Muscle of arm (tissue), 14 donors: ENCODE measurements at places on chromosomes 5 and 9. TPM values are rescaled to one million over a fixed set of nuclear protein-coding genes. Genes with fewer than 3 reads are reported as not detected.

GRCh38 chr5:108953940-108954339, 206.2 kb downstream of the FER start:
- DNase-seq, result no peak

DNA sequence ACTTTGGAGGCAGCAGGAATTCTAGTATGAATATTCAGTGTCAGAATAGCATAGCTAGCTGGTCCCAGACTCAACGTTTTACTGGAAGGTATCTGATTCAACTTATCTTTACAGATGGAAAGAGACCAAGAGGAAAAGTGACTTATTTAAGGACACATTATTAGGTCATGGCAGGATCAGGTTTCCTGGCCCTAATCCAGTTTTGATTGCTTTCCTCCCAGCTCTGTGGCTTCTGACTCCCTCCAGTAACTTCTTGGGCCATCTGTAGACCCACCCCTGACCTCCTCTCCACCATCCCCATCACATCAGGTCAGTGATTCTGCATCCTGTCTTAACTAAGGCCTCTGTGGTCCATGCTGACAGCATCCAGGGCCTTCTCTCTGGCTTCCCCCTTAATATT, 38.4 kb downstream of the SH3TC2 start:
- no peak for DNase-seq

DNA sequence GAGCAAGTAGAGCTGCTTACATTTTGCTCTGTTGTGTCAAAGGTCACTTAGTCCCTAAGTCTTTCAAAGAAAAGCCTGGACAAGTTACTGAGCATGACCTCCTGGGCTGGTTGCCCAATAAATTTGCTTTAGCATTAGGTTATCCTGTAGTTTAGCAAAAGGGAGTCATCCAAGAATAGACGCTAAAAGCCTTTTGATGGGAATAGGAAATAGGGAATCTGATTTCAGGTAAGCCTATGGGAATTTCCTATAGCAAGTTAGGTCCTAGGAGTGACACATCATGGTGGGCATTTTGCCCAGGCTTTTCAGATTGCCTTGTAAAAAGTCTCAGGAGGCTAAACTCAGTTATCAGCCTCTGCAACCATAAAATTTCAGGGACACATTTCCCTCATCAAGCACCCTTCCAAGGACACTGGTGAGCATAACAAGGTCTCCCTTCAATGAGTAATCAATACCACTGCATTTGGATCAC, 67.6 kb upstream of the RANBP3L start:
- DNase-seq, result no peak

DNA sequence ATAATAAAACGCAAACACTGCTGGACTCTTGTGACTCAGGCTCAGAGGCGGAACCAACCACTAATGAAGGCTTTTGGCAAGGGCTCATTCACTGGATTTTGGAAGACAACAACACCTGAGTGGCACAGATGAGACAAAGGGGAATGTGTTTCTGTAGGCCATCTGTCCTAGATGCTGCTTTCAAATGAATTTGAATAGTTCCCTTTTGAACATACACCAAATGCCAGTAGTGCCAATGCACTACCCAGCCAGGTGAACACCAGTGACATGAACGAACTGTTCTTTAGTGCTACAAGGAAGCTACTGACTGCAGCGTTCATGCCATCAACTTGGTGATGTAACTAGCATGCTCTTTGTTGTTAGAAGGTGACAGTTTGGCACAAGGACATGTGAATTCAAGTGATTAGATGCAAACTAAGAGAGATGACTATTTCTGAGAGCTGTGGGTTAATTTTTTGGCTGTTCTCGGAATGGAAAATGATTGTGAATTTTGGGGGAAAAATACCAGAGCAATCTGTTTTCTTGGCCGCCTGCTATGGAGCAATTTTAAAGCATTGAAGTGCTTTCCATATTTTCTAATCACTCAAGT, 173.7 kb downstream of the SLC24A2 start:
- DNase-seq, result no peak

DNA sequence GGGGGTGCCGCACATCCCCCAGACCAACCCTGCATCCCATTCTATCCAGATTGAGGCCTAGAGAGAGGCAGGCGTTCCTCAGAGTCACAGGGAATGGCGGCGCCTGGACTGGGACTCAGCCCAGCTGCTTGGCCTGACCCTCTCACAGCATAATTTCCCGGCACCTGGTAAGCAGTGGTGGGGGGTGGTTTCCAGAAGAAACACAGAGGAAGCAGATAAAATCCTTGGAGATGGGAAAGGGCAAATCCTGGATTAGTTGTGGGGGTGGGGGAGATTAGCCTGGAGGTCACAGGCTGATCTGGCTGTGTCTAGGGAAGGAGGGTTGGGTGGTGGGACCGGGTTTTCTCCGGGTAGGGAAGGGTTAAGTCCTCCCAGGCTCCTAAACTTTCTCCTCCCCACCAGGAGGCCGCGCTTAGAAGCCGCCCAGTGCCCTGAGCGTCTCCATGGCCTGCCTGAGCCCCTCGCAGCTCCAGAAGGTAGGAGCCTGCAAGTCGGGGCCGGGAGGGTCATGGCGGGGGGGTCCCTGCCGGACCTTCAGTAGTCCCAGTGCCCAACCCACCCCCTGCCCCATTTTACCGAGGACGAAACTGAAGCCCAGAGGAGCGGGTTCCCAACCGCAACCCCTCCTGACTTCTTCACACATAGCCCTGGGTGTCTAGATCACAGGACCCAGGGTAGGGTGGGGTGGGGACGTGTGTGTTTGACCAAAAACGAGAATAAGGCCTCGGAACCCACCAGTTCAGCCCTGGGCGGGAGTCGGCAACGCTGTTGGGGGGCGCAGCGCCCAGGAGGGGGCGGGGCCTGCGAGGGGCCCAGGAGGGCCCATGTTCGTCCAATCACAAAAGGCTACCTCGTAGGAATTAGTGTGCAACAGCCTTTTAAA, 1.3 kb downstream of the PHYHD1 start:
- peak; percentile 75 for DNase-seq

DNA sequence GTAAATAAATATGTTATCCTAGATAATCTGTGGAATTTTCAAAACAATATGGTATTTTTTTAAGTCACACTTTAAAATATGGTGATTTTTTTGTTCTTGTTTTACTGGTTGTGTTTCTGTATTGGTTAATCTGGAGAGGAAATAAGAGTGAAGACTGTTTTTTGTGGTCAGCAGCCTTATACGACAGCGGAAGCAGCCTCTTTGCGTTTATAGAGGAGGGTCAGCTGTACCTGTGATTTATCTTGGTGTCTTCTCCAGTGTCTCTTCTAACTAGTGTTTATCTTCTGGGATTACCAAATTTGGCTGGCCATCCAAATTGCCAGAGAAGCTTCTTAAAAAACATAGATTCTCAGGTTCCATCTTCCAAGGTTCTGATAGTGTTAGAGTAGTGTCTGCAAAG, 58.7 kb downstream of the ICE1 start:
- DNase-seq, result no peak

DNA sequence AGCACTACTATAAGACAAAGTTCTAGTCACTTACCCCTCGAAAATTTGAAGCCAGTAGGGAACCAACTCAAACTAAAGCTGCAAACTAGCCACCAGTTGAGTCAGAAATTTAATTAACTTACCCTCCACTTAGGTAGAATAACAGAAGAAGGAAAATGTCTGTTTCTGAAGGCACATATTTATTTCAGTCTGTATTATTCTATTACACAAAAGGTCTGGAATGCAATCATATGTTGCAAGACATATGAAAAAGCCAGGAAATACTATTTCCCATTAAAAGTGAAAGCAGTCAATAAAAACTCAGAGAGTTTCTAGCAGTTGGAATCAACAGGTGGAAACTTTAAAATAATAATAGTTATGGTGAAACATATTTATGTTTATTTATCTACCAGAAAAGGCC, 79.2 kb upstream of the SLCO4C1 start:
- peak; percentile 27 for DNase-seq

DNA sequence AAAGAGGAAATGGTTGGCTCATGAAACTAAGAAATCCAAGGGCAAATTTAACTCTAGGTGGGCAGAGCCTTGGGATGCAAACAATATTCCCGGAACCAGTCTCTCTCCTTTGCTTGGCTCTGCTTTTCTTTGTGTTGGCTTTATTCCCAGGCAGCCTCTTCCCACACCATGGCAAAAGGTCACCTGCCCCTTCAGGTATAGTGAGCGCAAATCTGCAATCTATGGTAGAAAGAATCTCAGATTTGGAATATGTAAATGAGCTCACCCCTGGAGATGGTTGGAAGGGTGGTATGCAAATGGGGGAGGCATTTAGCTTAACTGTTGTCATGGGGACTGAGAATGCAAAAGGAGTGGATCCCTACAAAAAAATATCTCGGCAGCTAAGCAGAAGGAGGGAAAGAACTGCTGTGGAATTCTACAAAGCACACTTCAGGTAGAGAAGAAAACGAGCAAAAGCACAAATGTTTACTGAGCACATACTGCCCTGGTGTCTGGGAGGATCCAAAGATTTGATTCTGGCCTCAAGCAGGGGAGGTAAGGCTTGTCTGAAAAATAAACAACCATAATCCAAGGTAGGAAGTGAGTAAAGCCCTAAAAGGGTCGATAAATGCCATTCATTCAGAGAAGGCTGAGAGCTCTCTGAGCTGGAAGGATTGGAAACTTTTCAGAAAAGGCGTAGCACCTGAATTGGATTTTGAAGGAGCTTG, 139.7 kb downstream of the TLE1 start:
- no peak for DNase-seq

GRCh38 chr9:136527721-136528710, 17.8 kb downstream of the NOTCH1 start:
- no peak for DNase-seq

DNA sequence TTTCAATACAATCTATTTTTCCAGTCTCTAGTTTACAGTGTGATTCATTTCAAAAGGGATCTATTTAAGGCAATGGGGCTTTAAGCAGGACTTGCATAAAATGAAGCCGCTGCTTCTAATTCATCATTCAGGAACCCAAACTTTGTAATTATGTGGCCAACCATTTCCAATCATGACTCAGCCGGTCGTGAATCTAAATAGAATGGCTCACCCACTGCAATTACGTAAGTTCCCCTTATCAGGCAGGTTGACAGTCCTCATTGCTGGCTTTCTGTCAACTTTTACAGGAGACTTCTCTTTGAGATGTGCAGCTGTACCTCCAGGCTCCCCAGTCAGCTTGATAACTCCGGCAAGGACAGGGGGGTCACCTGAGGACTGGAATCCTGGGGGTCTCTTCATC, 152.8 kb upstream of the DAP start:
- DNase-seq, result no peak

CAMK4 gene
- 6.6 TPM for polyA plus RNA-seq

FBN2 gene
- polyA plus RNA-seq, result 56.0 TPM

ANKH gene
- 14.1 TPM for polyA plus RNA-seq

GARIN3 gene
- not detected for polyA plus RNA-seq
